ENCODE measurements at places on chromosomes 2 and 18. TPM values are rescaled to one million over a fixed set of nuclear protein-coding genes. Genes with fewer than 3 reads are reported as not detected.

- no peak for DNase-seq
Measured at GRCh38 chr18:46322941-46323340, 218.8 kb downstream of the HAUS1 start.

GRCh38 chr18:50313031-50313607 lies 25.6 kb upstream of the CXXC1 start:
- no peak for DNase-seq

DNA sequence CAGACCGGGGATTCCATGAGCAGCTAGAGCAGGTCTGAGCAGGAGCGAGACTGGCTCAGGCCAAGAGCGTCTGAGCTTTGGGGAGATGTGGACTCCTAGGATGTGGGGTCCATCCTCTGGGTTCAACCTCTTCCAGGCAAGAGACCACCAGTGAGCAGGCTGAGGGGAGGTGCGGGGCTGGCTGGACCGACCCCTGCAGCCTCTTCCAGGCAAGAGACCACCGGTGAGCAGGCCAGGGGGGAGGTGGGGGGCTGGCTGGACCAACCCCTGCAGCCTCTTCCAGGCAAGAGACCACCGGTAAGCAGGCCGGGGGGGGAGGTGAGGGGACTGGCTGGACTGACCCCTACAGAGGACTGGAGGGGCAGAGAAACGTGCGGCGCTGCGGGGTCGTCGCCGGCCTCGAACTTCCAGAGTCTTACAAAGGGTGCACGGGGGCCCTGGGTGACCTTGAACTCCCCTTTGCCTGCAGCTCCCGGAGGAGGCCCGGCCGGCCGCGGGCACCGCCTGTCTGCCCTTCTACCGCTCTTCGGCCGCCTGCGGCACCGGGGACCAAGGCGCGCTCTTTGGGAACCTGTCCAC lies 63.4 kb downstream of the TPO start:
- no peak for DNase-seq

DNA sequence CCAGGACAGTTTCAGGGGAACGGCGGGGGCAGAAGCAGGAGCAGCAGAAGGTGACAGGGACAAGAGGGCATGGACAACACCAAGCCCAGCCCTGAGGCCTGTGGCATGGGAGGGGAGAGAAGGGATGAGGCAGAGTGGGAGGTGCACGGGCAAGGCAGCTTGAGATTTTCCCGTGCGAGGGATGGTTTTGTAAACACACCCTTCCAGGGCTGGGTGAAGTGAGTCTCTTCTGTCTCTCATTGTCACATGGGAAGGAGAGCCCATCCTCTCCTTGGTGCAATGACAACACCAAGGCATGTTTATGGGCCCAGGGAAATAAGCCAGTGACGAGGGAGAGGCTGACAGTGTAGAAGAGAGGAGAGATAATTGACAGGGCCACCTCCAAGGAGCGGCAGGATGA lies 69.6 kb upstream of the RIOK3 start:
- no peak for DNase-seq

DNA sequence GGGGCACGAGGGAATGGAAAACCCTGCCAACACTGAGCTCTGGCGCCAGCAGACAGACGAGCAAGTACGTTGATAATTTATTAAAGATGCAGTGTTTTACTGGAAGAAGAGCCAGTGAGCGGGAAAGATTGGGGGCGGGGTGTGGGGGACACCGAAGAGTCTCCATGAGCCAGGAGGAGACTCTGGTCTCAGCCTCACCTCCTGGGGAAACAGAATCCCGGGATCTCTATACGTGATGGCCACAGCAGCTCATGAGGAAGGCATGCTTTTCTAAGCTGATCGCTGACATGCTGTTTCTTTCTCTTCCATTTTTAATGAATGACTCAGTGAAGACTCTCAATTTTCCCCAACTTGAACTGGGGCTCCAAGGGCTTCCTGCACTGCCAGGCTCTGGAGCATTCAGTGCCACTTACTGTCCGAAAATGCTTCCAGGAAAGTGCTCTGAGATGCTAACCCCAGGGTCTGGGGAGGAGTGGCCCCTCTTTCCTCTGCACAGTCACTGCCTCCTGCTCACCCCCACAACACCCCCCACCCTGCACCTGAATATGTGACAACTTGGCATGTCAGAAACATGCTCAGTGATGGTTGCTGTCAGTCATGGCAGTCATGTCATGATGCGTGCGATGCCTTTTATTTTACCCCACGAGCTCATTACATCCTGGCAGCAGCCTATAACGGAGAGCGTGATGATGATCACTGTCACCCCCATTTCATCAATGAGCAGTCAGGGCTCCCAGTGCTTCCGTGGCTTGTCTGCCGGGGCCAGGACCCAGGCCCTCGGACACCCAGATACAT lies 164.2 kb upstream of the CAPN13 start:
- DNase-seq = no peak

The NDC80 gene
- 1.3 TPM for total RNA-seq

The SRD5A2 gene
- total RNA-seq = not detected

- DNase-seq = no peak
Measured at GRCh38 chr2:101879466-101879865, 112.3 kb upstream of the IL1R2 start.

DNA sequence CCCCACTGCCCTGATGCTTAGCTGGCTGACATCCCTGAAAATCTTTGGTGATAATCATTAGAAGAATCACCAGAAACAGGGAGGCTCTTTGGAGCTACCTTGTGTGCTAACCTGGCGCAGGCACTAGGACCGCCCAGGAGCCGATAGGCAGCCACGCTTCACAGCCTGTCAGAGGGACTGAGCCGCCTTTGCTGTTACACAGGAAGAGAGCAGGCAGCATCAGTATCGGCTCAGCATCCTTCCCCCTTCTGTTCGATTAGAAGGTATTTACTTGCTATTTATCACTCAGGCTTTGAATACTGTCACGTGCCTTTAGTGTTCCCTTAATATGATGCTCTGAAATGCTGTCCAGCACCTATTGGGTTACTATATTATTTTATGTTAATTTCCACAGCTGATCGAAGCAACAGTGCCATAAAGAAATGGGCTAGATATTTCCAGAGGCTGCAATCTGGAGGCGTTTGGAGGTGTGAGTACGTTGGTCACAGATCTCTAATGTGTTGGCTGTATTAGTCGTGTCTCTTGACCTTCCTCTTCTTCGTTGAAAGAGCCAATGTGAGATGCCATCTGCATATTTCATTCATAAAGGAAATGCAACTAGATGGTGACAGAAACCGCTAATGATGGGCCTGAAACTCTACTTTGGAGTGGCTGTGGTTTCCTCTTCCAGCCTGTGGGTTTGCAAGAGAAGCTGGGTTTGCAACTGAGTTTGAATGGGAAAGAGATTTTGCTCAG lies 110.4 kb upstream of the RAB27B start:
- DNase-seq = no peak

DNA sequence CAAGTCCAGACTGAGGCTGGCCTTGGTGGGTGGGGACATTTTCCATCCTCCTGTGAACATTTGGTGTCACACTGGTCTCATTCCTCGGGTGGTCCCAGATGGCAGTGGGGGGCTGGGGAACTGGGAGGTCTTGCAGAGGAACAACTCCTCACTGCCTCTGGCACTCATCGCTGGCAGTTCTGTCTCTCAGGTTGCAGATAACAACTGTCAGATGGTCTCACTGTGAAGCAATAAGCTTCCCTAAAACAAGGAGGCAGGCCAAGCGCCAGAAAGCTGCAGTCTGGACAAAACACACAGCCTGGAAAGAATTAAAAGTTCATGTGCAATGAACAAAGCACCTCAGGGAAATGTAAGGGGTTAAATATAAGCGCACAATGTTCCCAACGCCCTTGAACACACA lies 78.1 kb downstream of the IRS1 start:
- peak; percentile 72 for DNase-seq

DNA sequence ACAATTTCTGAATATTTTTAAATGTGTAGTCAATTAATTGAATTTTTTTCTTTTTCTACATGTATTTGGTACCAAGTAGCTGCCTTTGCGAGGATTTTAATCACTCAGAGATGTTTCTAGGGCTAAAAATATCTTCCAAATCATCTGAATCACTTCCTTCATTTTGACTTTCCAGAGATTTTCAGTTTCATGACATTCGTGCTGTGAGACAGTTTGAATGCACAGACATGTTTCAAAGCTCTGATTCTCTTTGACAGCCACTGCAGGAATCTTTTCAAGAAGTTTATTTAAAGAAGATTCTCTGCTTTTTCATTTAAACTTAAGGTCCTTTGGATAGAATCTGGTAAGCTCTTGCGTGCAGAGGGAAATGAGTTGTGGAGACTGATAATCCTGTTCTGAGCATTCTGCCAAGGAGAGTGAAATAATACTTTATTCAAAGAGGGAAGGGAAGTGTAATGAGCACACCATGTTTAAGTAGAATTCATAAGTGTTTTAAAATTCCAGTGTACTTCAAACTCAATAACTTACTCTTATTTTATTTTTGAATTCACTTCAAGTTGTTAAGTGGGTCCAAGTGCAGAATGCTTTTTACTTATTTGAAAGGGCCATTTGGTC lies 9.7 kb downstream of the CYBRD1 start:
- no peak for DNase-seq

GRCh38 chr2:47771211-47771610 lies 11.7 kb upstream of the MSH6 start:
- DNase-seq = no peak

GRCh38 chr2:207248702-207249377 lies 83.1 kb upstream of the KLF7 start:
- no peak for DNase-seq

- no peak for DNase-seq
Measured at GRCh38 chr2:237696461-237696860, 69.1 kb downstream of the LRRFIP1 start.

- no peak for DNase-seq
Measured at GRCh38 chr18:76688724-76689472, 133.5 kb upstream of the ZNF236 start.

GRCh38 chr2:203797712-203798111 lies 69.9 kb upstream of the CTLA4 start:
- DNase-seq = no peak

- DNase-seq = no peak
Measured at GRCh38 chr2:212535996-212536816, 2.4 kb downstream of the ERBB4 start.

- DNase-seq = no peak
Measured at GRCh38 chr2:179132076-179132475, 82.1 kb upstream of the CCDC141 start.

The FBXO48 gene
- total RNA-seq = 2.1 TPM

DNA sequence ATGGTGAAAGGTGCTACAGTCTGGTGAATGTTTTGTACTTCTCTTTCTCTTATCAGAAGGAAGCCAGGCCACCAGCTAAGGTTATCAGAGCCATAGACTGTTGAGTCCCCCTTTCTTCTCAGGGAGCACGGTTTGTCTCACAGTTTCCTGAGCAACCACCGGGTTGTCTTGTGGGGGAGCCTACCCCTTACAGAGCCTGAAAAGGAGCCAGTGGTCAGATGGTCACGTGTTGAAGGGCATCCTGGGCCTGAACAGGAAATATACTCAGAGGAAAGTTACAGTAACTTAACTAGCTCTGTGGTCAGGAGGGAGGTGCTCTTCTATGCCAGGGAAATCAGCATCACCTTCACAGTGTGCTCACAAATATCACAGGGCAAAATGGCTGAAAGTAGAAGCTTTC lies 11.6 kb downstream of the CD28 start:
- no peak for DNase-seq

- no peak for DNase-seq
Measured at GRCh38 chr2:85501248-85501647, 37.7 kb upstream of the MAT2A start.

GRCh38 chr2:214578442-214578841 lies 167.6 kb downstream of the VWC2L start:
- no peak for DNase-seq

The MREG gene
- 5.9 TPM for total RNA-seq

DNA sequence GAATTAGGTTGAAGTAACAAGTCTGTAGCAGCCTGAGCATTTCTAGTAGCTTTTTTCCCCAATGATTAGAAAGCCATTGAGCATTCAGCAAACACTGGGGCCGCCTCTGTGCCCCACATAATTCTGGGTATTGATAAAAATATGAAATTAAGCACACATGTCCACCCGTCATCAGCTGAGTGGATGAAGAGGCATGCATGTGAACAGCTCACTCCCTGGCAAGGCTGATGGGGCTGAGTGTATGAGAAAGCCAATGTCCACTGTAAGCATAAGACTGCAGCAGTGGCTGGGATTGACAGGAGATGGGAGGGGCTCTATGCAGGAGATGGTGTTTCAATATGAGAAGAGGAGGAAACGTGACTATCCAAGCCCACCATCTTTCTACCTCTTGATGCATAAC lies 124.4 kb upstream of the KLHL29 start:
- no peak for DNase-seq

The IWS1 gene
- 44.4 TPM for total RNA-seq

DNA sequence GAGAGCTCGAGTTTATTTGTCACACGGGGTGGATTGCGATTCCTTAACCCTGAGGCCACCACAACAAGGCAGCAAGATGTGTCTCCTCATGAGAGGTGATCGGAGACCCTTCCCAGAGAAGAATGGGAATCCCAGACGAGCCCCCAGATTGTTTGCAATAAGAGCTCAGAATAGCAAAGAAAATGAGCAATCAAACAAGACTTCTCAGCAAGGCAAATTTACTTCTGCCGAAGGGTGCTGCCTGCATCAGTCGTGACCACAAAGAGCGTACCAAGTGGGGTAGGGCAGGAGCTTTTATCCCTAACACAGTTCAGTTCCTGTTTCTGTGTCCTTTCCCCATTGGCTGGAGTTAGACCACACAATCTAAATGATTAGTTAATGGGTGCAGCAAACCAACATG lies 237.5 kb upstream of the SYT4 start:
- no peak for DNase-seq

GRCh38 chr2:27798948-27799645 lies 27.6 kb downstream of the MRPL33 start:
- no peak for DNase-seq

DNA sequence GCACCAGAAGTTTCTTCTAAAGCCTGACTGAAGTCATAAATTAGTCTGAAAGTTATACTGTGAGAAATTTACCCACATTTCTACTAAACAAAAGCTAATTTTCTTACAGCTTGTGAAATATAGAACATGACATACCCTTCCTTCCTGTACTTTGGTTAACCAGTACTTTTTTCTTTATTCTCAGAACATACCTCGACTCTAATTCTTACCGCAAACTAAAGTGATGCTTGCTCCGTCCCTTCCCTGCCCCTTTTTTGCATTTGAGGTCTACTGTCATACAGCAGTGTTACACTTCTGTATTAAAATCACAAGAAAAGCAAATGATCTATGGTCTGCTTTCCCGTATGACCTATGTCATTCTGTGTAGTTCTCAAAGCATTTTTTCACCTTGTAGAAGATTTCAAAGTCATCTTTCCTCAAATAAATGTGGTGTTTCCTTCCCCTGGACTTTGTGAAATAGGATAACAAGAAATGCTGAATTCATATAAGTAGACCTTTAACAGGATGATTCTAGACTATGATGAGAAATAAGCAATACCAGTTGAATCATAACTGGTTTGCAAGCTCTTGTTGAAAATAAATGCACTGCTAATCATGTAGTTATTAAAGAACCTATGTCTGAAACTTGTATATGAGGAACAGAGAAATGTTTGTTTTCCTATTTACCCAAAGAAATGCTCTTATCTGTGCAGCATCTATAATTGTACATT lies 30.4 kb downstream of the CYTIP start:
- DNase-seq = no peak

Measured in sciatic nerve (tissue), 2 donors.